ENCODE measurements at places on chromosomes 16 and 17.

DNA sequence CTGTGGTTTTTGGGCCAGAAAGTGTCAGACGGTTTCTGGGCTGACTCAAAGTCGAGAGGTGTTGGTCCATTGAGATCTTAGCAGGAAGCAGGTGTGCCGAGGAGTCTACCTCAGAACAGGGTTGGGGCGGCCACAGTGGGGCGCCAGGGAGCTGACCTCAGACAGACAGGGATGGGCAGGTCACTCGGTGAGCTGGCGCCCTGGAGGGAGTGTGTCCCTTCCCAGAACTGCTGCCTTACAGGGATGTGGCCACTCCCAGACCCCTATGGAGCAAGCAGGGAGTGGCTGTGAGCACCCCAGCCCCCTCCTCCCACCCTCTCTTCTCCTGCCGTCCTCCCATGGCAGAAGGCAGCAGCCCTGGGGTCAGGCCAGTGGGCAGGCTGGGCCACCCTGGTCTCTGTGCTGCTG is 14.0 kb upstream of the DPEP1 start:
- DNase-seq: peak; percentile 34

- DNase-seq: no peak
Observed at GRCh38 chr16:56929639-56930038, 2.3 kb upstream of the HERPUD1 start.

DNA sequence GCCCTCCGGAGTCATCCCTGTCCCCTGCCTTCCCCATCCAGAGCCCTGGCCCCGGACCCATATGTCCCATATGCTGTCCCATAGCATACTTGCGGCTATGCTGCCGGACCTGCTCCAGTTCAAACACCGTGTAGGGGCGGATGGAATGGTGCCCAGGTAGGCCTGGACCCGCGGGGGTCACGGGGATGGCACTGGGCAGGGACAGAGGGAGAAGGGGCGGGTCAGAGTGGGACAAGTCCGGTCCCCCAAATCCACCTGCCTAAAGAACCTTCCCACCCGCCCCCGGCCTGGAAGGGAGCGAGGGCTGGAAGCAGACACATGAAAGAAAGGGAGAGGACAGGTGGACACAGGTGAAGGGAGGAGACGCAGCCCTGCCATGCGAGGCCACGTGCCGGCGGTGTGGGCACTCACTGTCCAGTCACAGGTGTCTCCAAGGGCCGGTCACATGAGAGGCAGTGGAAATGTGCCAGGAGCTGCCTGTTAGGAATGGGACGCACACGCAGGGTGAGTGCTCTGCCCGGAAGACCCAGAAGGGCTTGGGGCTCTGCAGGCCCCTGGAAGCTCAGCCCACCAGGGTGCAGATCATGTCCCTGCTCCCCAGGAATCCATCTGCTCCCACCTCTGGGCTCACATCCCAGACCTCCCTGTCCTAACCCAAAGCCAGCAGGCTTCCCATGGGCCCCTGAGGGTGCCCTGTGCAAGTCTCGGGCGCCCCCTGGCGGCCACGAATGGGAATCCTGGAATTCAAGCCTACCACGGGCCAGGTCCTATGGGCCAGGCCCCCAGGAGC is 14.0 kb downstream of the UBALD2 start:
- peak; percentile 86 for DNase-seq

GRCh38 chr16:1640261-1640941 is 28.2 kb downstream of the CRAMP1 start:
- DNase-seq: no peak

DNA sequence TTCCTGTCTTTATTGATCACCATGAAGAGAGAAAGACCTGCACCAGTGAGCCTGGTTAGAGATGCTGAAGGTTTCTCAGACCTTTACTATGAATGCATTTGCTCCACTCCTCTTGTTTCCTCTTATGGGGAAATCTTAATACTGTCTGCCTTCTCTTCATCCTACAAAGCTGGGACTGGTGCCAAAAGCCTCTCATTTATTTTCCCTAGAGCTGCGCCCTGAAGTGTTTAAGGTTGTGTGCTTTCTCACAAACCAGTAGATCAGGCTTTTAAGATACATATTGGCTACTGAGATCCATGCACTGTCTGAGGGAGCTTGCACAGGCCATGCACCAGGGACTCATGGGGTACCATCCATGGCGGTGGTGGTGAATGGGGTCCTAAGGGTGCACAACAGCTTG is 286.1 kb upstream of the PMFBP1 start:
- DNase-seq: no peak

DNA sequence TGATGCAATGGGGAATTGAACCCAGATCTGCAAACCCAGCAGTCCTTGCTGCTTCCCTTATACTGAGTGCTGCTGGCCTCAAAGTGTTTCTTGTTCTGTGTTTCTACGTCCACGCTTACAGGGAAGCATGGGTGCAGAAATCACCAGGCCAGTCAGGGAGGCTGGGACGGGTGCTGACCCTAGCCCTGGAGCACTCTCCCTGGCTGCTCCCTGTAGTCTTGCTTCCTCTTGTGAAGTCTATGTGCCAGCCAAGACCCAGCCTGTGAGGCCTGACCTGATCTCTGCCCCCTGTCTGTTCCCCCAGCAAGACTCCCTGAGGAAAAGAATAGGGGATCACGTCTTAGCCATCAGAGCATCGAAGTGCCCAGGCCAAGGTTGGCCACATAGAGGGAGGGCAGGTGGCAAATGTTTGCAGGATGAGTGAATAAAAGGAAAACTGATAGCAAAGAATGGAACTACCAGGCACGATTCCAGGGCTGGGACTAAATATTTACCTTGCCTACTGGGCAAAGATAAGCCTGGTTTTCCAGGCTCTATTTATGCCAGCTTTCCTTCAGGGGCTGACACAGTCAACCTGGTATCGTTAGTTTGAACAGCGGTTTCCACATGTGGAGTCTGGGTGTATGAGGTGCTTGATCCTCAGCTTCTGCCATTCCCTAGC is 41.2 kb upstream of the RHOT1 start:
- DNase-seq: no peak

Measured in activated naive CD4-positive, alpha-beta T cell treated with Interleukin-2 at 50 U/mL for 16 hours (primary cell).